ENCODE measurements at places on chromosomes 3 and 15. TPM values are rescaled to one million over a fixed set of nuclear protein-coding genes. Genes with fewer than 3 reads are reported as not detected.

Gene PRR20G
- not detected for total RNA-seq

Gene TM2D3
- total RNA-seq: 32.8 TPM

Gene CPA3
- total RNA-seq: not detected

Gene COL8A1
- total RNA-seq: 19.1 TPM

Gene ISLR2
- not detected for total RNA-seq

Gene GTPBP8
- 52.1 TPM for total RNA-seq

Gene PLSCR5
- total RNA-seq: not detected

Gene RTP4
- total RNA-seq: 1.6 TPM

Gene ZNF620
- 0.10 TPM for total RNA-seq

Gene FETUB
- total RNA-seq: not detected

Gene DUOXA2
- not detected for total RNA-seq

Gene SEMA4B
- 19.0 TPM for total RNA-seq

Gene CPNE9
- not detected for total RNA-seq

Gene UBL7
- total RNA-seq: 116 TPM

Gene MESP2
- total RNA-seq: not detected

Gene GPR149
- total RNA-seq: not detected
